NCI-H510A (cell line): ENCODE measurements at places on chromosomes 12 and 14.
A peak's percentile ranks its signal among the peaks of the same experiment; 100 is the strongest.

- no peak for DNase-seq
Measured at GRCh38 chr12:132596016-132596415, 14.4 kb downstream of the LRCOL1 start.

- DNase-seq = no peak
Measured at GRCh38 chr12:15721316-15722115, 67.7 kb downstream of the EPS8 start.

- no peak for DNase-seq
Measured at GRCh38 chr12:53532524-53533445, 25.5 kb upstream of the NPFF start.

DNA sequence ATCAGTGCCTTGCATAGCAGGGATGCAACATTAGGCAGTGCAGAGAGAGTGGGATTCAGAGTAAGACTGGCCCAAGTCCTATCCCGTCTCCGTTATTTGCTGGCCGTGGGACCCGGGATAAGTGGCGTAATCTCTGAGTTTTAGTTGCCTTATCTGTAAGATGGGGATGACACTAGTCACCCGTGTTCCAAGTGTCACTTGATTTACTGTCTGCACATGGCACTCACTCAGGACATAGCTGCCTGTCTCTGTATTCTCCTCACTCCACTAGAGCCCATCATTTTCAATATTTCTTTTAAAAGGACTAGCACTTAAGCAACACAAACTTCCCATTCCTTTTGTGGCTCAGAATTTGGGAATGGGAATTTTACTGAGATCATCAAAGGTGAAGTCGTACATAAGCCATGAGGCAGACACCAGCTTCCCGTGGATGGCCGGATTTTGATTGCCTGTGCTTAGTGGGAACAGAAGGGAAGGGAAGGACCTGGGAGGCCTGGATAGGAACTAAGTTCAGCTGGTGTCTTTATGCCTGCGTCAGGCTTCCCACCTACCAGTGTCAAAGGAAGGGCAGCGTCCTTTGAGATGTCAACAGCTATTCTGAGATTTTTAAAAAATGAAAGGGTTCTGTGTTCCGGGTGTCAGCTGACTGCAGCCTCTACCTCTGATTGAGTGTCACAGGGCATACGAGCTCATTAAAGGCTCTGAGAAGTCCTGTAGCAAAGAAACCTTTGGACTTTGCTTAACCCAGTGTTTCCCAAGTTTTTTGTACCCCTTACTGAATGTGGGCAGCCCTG lies 361.4 kb downstream of the CACNA1C start:
- DNase-seq = no peak

DNA sequence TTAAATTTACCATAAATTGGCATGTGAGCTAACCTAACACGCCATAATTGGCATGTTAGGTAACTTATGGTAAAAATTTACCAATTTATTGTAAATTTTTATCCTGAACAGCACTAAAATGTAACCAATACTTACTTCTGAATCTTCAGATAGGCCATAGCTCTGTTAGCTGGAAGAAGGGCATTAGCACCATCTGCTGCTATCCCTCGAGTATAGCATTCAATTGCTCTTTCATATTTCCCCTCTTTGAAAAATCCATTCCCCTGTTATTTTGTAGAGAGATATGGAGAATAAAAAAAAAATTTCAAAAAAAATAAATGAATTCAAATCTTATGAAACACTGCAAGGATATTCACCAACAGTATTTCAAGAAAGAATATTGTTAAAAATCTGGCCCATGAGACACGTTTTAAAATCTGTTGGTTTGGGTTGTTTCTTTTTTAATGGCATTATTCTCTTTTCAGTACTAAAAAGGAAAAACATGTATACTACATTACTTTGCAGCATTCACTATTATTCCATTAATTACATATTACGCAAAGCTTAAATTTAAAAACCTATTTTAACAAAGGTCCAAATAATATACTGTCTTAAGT lies 19.1 kb downstream of the RPAP3 start:
- no peak for DNase-seq

DNA sequence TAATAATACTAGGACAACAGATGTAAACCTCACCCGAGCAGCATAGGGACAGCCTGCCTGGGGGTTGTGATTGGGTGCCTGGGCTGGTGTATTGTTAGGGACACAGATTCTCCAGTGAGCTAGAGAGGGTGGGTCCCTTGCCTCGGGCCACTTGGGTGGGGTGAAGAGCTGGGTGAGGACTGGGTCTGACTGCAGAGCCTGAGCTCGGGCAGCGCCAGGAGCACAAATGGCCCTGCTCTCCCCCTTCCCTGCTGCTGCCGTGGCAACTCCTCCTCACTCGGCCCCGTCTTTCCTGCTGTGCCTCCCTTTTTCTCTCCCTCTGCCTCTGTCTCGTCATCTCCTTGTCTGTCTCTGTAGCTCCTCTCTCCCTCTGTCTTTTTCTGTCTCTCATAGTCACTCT lies 115.4 kb downstream of the GLT1D1 start:
- DNase-seq = no peak

- DNase-seq = peak; percentile 26
Measured at GRCh38 chr12:51351913-51352532, 5.5 kb upstream of the CELA1 start.

DNA sequence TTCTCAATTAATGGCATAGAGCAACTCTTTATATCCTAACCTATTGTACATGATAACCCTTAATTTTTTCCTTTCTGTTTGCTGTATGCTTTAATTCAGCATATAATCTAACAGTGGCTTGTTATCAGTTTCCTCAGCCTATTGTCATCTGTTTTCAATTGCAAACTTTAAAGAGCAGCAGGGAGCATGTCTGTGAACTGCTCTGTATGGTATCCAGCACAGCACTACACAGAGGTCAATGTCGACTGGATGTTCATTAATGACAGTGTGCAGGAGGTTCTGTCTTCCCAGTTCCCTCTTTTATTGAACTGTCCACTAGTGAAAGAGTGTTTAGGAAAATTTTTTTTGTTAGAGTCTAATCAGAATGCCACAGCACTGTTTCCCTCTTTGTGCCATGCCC lies 609.1 kb downstream of the SOX5 start:
- no peak for DNase-seq

GRCh38 chr12:74889563-74890236 lies 319.9 kb downstream of the KCNC2 start:
- DNase-seq = no peak

GRCh38 chr14:44960146-44960545 lies 1.6 kb downstream of the KLHL28 start:
- DNase-seq = no peak
